Left ventricle myocardium inferior (tissue), 1 donor: ENCODE measurements at places on chromosomes 3 and 15.

- DNase-seq: no peak
Observed at GRCh38 chr3:64454768-64455167, 229.5 kb upstream of the PRICKLE2 start.

DNA sequence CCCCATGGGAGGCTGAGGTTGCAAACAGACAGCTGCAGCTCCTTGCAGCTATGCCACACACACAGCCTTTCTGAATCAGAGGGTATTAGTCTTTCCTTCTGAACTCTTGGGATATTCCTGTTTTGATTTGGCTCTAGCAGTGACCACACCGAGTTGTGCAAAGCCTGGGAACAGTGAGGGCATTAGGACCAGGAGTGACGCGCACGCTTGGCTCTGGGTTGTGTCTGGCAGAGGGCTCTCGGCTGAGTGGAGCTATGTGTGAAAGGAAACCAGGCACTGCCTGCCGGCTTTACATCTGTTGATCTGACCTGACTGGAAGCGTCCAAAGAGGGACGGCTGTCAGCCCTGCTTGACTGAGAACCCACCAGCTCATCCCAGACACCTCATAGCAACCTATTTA lies at the start of gene GALNT15:
TSS of gene GALNT15 (plus strand) at position 292 of the 400 bp plus-strand sequence. CDS start 472 bp downstream, outside the sequence.
- DNase-seq: peak; percentile 86

- no peak for DNase-seq
Observed at GRCh38 chr3:127182431-127182830, 10.5 kb upstream of the PRR23E start.

DNA sequence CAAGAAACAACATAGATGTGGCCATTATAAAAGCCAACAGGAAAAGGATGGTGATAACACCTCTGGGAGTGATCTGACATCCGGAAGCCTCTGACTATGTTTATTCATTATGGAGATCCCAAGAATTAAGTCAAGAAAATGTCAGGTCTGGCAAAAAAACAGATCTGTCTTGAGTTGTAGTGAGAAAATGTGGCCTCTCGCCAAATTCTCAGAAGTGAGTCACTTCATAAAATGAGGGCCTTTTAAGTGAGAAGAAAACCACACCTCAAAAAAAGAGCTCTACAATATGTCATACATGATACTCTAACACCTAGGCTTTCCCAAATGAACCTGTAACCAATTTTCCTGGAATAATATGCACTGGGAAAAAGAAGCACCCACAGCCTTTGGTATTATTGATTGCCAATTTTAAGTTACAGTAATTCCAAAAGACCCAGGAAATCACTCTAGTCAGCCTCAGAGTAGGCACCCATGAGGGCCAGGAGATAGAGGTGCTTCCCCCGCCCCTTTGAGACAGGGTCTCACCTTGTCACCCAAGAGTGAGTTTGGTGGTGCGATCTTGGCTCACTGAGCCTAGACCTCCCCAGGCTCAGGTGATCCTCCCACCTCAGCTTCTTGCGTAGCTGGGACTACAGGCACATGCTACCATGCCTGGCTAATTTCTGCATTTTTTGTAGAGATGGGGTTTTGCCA lies 38.0 kb downstream of the CCR3 start:
- DNase-seq: no peak

- no peak for DNase-seq
Observed at GRCh38 chr15:70530503-70530902, 232.9 kb downstream of the UACA start.

DNA sequence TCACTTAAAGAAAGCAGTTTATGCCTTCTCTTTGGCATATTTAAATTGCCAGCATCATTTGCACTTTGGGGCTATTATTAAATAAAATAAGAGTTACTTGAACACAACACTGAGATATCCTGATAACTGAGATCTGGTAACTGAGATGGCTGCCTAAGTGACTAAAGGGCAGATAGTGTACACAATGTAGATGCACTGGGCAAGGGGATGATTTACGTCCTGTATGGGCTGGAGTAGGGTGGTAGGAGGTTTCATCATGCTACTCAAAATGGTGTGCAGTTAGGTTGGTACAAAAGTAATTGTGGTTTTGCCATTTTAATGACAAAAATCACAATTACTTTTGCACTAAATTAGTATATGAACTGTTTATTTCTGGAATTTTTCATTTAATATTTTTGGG lies 196.1 kb downstream of the UBE2E2 start:
- DNase-seq: no peak

- DNase-seq: no peak
Observed at GRCh38 chr15:70201425-70201775, 103.7 kb upstream of the TLE3 start.

DNA sequence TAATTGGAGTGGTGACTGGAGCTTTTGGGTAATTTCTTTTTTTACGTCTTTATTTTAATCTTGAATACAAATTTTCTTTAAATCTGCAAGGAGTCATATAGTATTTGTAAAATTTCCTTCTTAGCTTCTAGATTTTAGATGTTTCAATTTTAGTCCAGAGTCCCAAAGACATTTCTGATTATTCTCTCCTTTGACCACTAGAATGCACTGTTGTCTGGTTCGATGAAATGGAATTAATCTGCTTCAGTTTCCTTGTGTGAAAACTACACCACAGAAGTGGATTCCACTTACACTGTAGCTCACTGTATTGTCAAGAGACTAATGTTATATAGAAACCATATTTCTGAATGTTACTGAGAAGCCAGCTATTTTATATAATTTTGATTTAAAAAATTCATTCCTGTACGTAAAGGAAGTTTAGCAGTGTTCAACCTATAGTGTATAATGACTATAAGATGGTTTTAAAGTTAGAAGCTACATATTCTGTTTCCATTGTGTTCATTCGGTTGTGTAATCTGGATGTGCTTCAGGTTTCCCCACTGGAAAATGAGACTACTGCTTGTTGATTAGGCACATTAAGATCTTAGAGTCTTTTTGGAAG lies 6.1 kb downstream of the GRAMD1C start:
- no peak for DNase-seq

- DNase-seq: no peak
Observed at GRCh38 chr3:110413807-110414748, 657.5 kb upstream of the NECTIN3 start.

DNA sequence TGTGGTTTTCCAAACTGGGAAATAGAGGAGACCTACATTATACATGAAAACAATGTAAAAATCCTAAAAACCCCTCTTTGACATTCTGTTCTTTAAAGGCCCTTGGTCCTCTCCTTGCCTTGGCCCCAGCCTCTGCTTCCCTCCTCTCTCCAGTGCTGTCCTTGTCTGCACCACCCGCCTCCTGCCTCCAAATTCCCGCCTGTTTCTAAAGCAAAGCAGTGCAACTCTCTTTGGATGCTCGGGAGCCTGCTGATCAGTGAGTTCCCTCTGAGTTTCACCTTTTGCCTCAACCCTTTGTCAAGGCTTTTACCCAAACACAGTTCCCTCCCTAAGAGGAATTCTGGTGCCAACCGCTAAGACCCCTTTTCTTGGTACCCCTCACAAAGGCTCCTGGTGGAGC lies 8.0 kb downstream of the ANKDD1A start:
- DNase-seq: no peak

DNA sequence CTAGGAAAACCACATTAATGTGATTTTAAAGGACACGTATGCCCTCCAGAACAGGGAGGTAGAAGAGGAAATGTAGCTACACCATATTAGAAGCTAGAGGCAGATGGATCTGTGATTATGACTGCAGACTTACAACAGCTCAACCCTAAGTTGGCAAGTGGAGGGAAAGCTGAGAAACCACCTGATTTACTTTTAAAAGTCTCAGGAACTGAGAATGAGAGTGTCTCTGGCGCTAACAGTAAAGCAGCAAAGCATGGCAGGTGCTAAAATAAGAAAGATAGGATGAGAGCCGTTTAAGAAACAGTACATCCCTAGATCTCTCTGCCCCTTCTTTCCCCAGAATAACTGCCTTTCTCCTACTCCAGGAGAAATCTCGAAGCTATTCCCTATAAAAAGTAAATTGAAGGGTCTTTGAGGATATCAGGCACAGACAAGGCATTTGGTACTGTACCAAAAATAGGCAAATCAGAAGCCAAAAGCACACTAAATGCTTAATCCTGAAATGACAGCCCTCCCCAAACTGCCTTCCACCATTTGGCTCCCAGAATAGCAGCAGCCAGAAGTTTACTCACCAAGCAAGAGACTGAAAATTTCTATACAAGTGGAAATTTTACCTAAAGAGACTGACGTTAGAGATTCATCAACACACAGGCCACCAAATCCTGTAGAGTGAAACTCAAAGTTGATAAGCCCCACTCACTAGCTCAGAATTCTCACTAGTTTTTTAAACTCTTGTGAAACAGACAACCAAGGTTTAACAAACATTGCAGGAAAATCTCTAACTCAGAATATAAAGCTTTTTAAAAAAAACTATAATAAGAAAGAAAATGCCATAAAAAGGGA lies 34.3 kb upstream of the PARP14 start:
- no peak for DNase-seq
